Cardiac septum (tissue), 1 donor: ENCODE measurements at places on chromosomes 6 and 20.
A peak's percentile ranks its signal among the peaks of the same experiment; 100 is the strongest.

GRCh38 chr20:62269871-62270270 is 31.6 kb downstream of the OSBPL2 start:
- no peak for DNase-seq

GRCh38 chr6:24387818-24388217 is 14.9 kb upstream of the MRS2 start:
- DNase-seq = no peak

DNA sequence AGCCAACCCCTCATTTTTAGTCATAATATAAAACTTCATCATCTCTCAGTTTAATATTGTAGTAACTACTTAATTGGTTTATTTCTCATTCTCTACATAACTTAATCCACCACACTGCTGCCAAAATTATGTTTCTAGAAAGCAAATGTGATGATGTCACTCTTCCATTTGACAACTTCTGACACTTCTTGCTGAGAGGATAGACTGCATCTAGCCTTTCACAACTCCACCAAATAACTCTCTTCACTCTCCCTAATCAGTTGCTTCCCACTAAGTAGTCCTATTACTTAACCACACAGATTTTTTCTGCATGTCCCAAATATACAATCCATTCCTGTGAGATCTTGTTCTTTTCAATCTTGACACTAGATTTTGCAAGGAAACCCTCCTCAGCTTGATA is 951.3 kb downstream of the EPHA7 start:
- DNase-seq = no peak

DNA sequence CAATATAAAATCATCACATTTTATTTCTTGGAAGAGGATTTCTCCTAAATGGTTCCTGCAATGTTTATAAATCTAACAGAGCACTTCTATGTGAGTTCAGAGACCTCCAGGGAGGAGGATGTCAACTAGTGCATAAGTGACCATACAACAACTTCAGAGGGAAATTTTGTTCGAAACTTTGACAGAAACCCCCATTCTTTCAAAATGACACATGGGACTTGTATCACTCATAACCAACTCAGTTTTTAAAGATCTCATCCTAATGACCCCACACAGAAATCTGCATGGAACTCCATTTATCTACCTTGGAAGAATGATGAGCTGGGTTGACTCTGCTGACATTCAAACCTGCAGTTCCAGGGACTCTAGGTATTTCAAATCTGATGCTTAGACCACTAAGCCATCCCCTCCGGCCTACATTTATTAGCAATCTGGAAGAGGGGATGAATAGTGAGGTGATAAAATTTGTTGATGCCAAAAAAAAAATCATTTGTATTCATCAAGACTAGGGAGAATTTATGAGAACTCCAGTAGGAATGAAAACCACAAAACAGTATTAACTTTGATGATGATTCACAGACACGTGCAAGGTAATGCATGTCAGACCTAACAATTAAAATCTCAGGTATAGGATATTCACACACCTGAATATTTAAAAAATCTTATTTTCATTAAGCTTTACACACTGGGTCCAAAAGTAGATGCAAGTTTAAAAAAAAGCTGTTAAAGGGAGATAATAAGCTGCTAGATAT is 153.0 kb downstream of the REV3L start:
- no peak for DNase-seq

GRCh38 chr6:36581716-36582115 is 12.4 kb upstream of the SRSF3 start:
- DNase-seq = no peak

DNA sequence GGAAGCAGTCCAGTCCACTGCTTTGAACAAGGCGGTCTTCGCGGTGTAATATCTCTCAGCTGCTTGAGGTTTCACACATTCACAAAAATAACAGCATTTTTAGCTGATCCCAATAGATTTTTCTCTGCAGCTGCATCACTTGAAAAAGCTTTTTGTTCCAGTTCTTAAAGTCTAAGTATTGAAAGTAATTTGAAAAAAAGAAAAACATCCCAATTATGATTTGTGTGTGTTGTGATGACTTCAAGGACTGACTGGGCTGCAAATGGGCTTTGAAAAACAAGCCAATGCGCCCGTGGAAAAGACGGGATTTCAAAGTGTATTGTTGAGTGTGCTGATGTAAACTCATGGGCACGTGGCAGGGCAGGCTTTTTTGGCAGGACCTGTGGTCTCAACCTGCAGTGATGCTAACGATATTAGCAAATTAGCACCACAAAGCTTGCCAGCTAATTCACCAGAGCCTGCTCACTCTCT is 151.1 kb downstream of the TMEM242 start:
- DNase-seq = no peak

- no peak for DNase-seq
Measured at GRCh38 chr6:134247231-134247833, 70.6 kb downstream of the SGK1 start.

DNA sequence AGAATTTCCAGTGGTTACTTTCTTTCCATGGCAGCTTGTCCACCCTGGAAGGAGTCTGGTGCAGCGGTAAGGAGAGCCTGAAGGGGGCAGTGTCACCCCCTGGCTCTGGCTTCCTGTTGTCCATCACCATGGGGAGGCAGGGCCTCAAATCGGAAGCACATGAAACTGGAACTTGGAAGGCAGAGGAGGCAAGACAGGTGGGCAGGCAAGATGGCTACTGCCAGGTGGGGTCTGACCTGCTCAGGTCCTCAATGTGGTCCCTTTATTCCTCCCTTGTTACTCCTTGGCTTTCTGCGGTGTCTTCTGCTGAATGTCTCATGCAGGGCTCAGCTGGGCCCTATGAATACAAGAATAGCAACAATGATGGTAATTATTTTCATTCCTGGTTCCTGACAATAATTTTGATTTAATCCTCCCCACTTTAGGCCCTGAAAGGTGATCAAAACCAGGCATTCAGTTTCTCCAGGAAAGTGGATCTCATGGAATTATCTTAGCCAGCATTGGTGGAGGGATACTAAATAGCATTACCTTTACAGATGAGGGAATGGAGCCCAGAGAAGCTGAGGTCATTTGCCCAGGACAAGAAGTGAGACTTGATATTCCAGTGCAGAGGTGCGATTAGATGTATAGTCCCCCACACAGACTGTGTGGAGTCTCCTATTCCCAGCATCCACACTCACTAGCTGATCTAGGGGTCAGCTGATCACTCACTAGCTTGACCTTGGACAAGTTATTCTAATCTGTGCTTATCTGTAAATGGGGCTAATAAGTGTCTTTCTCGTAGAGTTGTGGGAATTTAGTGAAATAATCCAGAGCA is 17.6 kb upstream of the SNAI1 start:
- no peak for DNase-seq

- peak; percentile 58 for DNase-seq
Measured at GRCh38 chr20:24718696-24719095, 230.4 kb upstream of the CST7 start.
